ENCODE measurements at places on chromosomes 16 and 17. TPM values are rescaled to one million over a fixed set of nuclear protein-coding genes. Genes with fewer than 3 reads are reported as not detected.
A peak's percentile ranks its signal among the peaks of the same experiment; 100 is the strongest.

Gene GSG1L
- total RNA-seq = not detected

DNA sequence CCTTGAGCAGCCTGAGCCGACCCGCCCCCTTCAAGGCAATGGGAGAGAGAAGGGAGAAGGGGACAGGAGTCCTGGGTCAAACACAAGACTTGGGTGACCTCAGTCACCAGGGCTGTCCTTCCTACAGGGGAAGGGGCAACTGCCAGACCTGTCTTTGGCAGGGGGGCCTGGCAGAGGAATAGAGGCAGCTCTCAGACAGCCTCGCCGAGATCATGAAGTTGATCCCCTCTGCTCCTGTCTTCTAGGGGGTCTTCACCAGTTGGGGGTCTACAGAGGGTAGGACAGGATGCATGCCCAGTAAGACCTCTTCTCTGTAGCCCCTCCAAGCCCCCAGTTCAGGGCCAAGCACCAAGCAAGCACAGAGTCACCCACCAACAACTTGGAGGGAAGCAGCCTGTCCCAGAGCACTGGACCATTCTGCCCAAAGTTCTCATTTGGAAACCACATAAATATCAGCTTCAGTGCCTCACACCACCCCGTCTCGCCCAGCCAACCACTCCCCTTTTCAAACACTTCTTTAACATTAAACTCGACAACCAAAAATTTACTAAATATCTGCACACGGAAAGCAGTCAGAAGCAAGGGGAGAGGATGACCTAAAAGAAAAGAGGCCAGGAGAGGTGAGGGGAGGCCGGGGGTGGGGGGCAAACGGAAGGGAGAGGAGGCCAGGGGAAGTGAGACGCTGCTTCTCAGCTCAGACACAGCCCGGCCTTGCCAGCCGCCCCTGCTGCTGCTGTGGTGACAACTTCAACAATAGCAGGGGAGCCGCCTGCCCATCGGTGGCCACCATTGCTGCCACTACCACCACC, 7.7 kb downstream of the DOK4 start:
- H3K4me3 ChIP-seq = peak overlapping the region; percentile 58
- H3K36me3 ChIP-seq = peaks cover 17% of the 10 kb centered on the region
- DNase-seq = no peak
- H3K27me3 ChIP-seq = no peaks in the 10 kb centered on the region
- H3K27ac ChIP-seq = peak overlapping the region; percentile 81

Gene PRPSAP1
- 16.1 TPM for total RNA-seq

Gene MYH8
- not detected for total RNA-seq

DNA sequence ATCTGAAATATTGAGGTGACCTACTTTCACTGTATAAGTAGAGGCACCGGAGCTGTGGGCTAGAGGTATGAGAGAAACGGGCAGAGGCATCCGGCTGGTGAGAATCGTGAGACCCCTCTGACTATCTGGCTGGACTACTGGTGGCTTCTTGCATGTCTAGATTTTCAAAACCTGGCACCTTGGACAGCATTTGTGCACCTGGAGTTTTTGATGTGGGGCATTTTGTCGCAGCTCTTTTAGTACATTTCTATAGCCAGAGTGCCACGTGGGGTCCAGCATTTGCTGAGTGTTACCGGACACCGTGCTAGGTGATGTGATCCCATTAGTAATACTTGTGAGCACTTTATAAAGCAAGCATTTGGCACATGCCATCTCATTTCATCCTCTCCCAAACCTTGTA, 32.6 kb upstream of the SHISA9 start:
- no peak for DNase-seq
- H3K36me3 ChIP-seq = no peaks in the 10 kb centered on the region
- no peak overlapping the region for H3K4me3 ChIP-seq
- no peak overlapping the region for H3K27ac ChIP-seq
- H3K27me3 ChIP-seq = no peaks in the 10 kb centered on the region

Gene HOXB7
- 15.0 TPM for total RNA-seq

- DNase-seq = no peak
- no peak overlapping the region for H3K4me3 ChIP-seq
- no peaks in the 10 kb centered on the region for H3K4me1 ChIP-seq
- no peaks in the 10 kb centered on the region for H3K27me3 ChIP-seq
- no peak overlapping the region for H3K27ac ChIP-seq
- H3K36me3 ChIP-seq = peaks cover 35% of the 10 kb centered on the region
Observed at GRCh38 chr16:56830669-56831068, 34.3 kb upstream of the SLC12A3 start.

Gene ZACN
- total RNA-seq = not detected

GRCh38 chr16:48420437-48420836, 35.2 kb upstream of the SIAH1 start:
- no peaks in the 10 kb centered on the region for H3K27me3 ChIP-seq
- DNase-seq = no peak
- no peak overlapping the region for H3K27ac ChIP-seq
- H3K4me3 ChIP-seq = no peak overlapping the region

Gene TANGO6
- 3.7 TPM for total RNA-seq

GRCh38 chr17:43769859-43770258, 8.9 kb downstream of the DUSP3 start:
- no peak for DNase-seq
- peaks cover 7% of the 10 kb centered on the region for H3K4me1 ChIP-seq
- no peak overlapping the region for H3K27ac ChIP-seq
- H3K27me3 ChIP-seq = no peaks in the 10 kb centered on the region

Gene SLC7A6
- 27.7 TPM for total RNA-seq

DNA sequence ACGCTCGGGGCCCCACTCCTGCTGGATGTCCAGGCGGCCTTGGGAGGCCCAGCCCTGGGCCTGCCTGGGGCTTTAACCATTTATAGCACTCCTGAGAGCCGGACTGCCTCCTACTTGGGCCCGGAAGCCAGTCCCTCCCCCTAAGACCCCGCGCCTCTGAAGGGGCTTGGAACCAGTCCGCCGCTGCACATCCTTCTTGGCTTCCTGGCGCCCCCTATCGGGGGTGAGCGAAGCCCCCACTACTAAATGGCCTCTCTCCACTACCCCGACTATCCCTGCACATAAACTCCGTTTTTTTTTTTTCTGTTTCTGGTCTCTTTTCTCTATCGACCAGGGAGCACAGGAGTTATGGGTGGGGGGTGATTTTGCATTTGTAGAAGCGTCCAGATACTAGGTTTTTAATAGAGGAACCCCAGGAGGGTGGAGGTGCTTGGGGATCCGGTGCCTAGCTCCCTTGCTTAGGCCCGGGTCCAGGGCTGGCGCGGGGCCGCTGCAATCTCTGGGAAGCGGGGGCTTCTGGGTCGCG, 633 bp upstream of the NOL3 start:
- no peak for DNase-seq
- H3K4me3 ChIP-seq = peak overlapping the region; percentile 57
- peak overlapping the region; percentile 91 for H3K27ac ChIP-seq
- no peaks in the 10 kb centered on the region for H3K36me3 ChIP-seq
- H3K4me1 ChIP-seq = peaks cover 25% of the 10 kb centered on the region
- no peaks in the 10 kb centered on the region for H3K27me3 ChIP-seq

Gene PPL
- total RNA-seq = 25.7 TPM

Gene HSF4
- total RNA-seq = 64.9 TPM

- H3K36me3 ChIP-seq = no peaks in the 10 kb centered on the region
- no peaks in the 10 kb centered on the region for H3K4me1 ChIP-seq
- no peak overlapping the region for H3K4me3 ChIP-seq
- DNase-seq = no peak
- no peak overlapping the region for H3K27ac ChIP-seq
Observed at GRCh38 chr17:79855331-79856124, 16.3 kb upstream of the CBX4 start.

Gene SYT17
- total RNA-seq = 2.4 TPM

Gene KRT10
- total RNA-seq = 0.85 TPM

DNA sequence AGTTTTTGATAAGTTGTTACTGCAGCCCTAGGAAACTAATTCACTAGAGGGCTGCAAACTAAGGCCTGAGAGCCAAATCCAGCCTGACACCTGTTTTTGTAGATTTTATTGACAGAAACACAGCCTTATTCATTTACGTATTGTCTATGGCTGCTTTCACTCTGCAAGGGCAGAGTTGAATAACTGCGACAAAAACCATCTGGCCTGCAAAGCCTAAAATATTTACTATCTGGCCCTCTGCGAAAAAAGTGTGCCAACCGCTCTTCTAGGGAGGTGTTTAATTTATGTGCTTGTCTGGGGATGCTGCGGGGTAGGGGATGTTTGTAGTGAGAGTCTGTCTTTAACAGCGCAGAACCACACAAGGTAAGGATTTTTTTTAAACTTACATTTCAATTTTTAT, 165.0 kb upstream of the RBFOX1 start:
- H3K27me3 ChIP-seq = no peaks in the 10 kb centered on the region
- H3K27ac ChIP-seq = no peak overlapping the region
- no peaks in the 10 kb centered on the region for H3K36me3 ChIP-seq
- no peak overlapping the region for H3K4me3 ChIP-seq
- no peaks in the 10 kb centered on the region for H3K4me1 ChIP-seq

Gene PLXDC1
- 23.8 TPM for total RNA-seq

GRCh38 chr17:31649302-31649701, 209.7 kb downstream of the COPRS start:
- DNase-seq = no peak
- H3K36me3 ChIP-seq = no peaks in the 10 kb centered on the region
- H3K27me3 ChIP-seq = no peaks in the 10 kb centered on the region
- H3K27ac ChIP-seq = no peak overlapping the region
- H3K4me1 ChIP-seq = no peaks in the 10 kb centered on the region

Data from ascending aorta (tissue), 2 donors.